ENCODE measurements at places on chromosomes 7 and 10.

GRCh38 chr10:73060738-73061635 is 35.7 kb downstream of the P4HA1 start:
- DNase-seq: no peak

DNA sequence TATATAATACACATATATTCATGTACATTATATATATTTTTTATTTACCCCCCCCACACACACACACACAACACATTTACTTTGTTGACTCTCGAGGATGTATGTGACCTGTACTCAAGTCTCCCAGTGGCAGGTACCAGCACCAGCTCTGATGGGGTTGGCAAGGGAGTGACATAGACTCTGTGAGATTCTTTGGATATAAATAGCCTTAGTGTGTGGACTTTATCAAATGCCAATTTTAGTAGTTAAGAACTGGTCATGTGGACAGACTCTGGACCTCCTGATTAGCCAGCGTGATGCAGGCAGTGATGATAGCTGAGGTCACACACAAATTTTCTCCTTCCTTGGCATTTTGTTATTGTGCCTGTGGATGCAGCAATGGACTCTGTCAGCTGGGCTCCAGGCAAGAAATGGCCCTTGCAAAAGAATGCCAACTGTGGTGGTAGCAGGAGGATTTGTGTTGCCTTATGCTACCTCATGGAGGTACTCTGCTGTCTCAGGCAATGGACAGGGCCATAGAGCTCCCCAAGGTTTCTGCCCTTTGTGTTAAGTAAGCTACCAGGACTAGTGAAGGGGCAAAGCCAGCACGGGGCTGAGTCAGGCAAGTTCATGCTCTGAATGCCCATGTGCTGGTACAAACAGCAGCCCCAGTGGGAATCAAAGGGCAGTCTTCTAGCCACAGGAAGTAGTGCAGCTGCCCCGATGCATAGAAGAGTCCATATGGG is 224.6 kb upstream of the ZWINT start:
- no peak for DNase-seq

DNA sequence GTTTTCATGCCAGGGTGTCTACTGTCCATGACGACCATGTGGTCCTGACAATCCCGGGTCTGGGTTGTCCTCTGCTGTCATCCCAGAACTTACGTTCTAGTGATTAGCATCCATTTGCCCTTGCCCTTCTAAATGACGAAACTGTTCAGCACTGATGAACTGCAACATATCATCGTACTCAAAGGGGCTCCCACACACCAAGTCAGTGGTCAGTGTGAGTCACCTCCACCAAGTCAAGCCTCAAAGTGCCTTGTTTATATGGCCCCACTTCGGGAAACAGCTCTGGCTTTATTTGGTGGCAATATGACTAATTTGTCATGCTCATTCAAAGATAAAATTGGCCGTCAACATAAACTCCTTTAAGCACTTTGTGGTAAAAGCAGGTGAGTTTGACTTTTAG is 110.7 kb downstream of the FRMD4A start:
- DNase-seq: no peak

DNA sequence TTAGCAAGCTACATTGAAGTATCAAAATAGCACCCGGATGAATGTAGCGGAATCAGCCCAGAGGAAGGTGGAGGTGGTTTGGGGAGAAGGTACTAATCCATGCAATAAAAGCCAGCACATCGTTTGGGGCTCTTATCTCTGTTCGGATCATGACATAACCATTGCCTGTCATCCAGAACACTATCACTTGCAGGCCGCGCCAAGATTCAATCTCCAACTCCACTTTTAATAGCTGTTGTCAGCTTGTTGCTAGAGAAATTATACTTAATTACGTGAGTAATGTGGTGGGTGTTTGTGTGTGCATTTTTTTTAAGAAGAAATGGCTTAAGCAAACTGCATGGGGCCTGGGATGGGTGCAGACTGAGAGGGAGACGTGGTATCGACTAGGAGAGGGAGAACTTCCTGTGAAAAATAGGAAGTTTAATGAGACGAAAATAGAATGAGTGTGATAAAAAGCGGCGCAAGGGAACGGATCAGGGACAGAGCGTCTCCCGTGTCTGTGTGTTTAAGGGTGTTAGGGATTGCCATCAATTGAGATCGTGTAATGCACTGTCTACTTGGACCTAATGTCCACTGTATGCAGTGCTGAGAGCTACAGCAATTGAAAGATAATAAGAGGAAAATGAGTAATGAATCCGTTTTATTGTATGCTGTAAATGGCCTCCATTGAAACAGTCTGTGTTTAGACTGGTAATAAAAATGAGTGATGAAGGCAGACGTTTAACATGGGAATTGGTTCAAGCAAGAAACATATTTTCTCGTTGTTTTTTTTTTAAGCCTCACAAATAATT is 27.6 kb upstream of the SFMBT2 start:
- no peak for DNase-seq

GRCh38 chr7:108007261-108007660 is 4.3 kb upstream of the LAMB1 start:
- no peak for DNase-seq

- no peak for DNase-seq
These were observed 81.3 kb downstream of the NAMPT start for GRCh38 chr7:106203473-106203872.

GRCh38 chr10:128345353-128345752 is 219.1 kb upstream of the MKI67 start:
- no peak for DNase-seq

- DNase-seq: no peak
These were observed 59.0 kb downstream of the PRR15 start for GRCh38 chr7:29622335-29623265.

DNA sequence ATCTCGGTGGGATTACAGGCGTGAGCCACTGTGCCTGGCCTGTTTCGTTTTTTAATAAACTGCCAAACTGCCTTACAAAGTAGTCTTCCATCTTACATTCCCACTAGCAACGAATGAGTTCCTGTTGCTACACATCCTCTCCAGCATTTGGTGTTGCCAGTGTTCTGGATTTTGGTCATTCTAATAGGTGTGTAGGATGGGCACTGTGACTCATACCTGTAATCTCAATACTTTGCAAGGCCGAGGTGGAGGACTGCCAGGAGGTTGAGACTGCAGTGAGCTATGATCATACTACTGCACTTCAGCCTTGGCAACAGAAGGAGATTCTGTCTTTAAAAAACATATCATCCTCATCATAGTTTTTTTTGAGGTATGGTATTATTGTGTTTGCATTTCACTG is 21.4 kb upstream of the RSBN1L start:
- DNase-seq: no peak

- DNase-seq: no peak
These were observed 349.3 kb upstream of the VWC2 start for GRCh38 chr7:49424109-49424508.

GRCh38 chr10:23199768-23200511 is 7.8 kb downstream of the PTF1A start:
- no peak for DNase-seq

- no peak for DNase-seq
These were observed 50.5 kb downstream of the CSGALNACT2 start for GRCh38 chr10:43188702-43189101.

DNA sequence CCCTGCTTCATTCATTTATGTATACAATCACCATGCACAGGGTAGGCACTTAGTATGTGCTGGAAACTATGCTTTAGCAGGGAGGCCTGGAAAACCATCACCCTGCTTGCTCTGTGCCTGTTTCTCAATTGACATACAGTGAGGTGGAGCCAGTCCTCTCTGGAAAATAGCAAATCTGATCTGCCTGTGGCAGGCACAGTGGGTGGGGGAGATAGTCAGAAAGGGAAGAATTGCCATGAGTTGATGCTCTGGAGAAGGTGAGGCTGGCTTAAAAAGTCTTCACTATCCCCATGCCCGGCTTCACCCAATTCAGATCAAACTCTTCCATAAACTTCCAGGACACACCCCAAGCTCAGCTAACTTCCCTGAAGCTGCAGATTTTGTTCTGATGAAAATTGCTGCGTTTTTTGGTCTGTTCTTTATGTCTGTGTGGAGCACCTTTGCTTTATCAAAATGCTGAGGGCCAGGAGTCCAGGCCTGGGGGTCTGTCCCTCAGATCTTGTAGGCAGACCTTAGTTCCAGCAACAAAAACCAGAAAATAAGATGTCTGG is 84.8 kb downstream of the ANK3 start:
- DNase-seq: no peak

GRCh38 chr10:59234816-59235429 is 58.5 kb downstream of the PHYHIPL start:
- no peak for DNase-seq

- no peak for DNase-seq
These were observed 34.3 kb downstream of the PYROXD2 start for GRCh38 chr10:98380493-98381339.

GRCh38 chr7:31882187-31882586 is 188.0 kb downstream of the PDE1C start:
- no peak for DNase-seq

DNA sequence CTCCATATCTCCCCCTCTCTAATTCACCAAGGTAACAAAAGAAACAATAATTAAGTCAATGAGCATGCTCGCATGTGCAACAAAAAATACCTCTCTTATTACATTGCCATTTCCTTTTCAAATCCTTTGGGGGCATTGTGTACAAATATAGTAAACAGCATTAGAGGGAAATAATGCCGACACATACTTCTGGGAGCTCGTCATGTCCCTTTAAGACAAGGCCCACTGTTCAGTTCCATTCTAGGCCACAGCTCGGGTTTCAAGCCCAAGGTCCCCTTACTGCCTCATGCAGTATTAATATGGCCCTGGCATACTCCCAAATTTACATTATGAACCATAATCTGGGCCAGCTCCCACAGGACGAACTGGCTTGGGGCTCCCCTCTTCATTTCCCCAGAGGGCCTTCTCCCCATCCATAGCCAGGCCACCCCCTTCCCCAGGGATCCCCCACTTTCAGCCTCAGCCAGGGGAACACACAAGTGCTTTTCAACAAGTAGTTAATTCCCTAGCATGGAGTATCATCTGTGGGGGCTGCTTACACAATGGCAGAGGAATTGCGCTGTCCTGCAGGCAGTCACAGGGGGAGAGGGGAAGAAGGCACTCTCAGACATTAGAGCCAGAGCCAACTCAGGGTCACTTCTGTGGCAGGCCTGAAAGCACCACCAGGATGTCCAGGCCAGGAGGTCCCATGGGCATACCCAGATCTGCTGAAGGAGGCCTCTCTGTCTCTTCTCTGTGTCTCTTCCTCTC is 110.6 kb downstream of the KCNMA1 start:
- DNase-seq: no peak

GRCh38 chr7:116439841-116440549 is 59.5 kb upstream of the CAV2 start:
- DNase-seq: no peak

All from T-helper 2 cell treated with Interferon-gamma antibody and Interleukin-4, amounts not matched to agents 5 μg/mL and 100 μg/mL, for 36 hours (primary cell).